ENCODE measurements at places on chromosomes 11 and 22.

DNA sequence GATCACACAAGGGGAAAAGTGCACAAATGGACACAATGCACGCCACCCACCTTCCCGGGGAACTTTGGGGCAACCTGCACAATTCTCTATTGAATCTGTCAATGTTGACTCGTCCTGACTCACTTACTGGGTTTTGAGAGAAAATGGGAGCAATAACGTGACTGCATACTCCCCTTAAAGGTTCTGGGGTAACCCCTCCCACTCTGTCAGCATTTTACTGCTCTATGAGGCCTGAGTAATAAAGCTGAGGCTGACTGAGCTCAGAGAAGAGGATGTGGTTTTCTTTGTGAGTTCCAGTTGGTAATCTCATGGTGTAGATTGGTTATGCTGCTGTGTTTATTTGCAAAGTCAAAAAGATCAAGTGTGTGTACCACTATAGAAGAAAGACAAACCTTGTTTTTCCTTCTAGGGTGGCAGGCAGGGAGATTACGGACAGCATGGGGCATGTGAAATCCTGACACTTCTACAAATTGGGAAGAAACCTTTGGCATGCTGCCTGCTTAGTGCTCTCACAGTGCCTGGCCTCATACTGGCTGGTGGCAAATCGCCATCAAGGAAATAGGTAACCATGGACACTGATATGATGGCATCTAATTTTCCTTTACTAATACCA is 16.1 kb upstream of the APOA1 start:
- DNase-seq: peak; percentile 55

- no peak for DNase-seq
Measured at GRCh38 chr11:76325185-76325584, 55.7 kb downstream of the THAP12 start.

- DNase-seq: no peak
Measured at GRCh38 chr11:128533472-128533871, 53.9 kb downstream of the ETS1 start.

DNA sequence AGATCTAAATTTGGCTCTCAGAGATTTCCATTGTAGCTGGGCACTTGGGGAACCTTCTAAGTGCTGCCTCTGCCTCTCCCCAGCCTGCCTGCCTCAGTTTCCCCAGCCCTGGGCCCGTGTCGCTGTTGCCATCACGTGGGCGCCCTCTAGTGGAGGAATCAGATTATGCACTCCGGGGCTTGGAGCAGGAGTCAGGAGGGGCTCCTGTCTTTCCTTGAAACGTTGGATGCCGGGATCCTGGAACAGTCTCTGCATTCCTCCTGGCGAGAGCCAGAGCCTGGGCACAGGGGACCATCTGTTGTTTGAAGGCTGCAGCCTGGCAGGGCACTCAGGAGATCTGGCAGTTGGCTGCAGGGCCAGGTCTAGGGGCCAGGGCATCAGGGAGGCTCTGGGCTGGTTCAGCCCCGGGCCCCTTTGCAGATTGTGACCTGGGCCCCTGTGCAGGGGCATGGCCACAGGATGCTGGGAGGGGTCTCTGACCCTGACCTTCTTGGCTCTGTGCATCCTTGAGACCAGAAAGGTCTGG is 71.6 kb downstream of the LRP5 start:
- no peak for DNase-seq

- no peak for DNase-seq
Measured at GRCh38 chr11:65377036-65377435, 5.4 kb downstream of the SLC25A45 start.

DNA sequence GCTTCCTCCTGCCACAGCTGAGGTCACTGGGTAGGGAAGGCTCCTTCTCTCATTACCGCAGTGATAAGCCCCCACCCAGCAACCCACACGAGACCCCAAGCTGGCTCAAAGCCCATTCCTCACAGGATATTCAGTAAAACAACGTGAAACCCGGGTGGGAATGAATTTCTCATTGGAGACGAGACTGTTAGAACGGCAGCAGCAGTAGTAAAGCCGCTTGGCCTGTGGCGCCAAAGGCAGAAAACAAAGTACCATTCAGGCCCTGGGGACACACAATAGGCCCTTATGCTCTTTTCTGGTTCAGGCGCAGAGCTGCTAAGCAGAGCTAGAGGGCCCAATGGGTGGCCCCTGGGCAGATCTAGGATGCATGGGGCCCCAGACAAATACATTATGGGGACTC is 45.3 kb downstream of the PC start:
- no peak for DNase-seq

GRCh38 chr11:41457216-41458014 is 2.0 kb downstream of the LRRC4C start:
- DNase-seq: no peak

- no peak for DNase-seq
Measured at GRCh38 chr11:17388609-17389210, at the start of gene KCNJ11. Gene KCNJ11, minus strand, starts transcription at chr11:17388659. Its CDS starts 568 bp downstream, at chr11:17388091.

- DNase-seq: no peak
Measured at GRCh38 chr11:107118025-107118720, 99.9 kb upstream of the GUCY1A2 start.

DNA sequence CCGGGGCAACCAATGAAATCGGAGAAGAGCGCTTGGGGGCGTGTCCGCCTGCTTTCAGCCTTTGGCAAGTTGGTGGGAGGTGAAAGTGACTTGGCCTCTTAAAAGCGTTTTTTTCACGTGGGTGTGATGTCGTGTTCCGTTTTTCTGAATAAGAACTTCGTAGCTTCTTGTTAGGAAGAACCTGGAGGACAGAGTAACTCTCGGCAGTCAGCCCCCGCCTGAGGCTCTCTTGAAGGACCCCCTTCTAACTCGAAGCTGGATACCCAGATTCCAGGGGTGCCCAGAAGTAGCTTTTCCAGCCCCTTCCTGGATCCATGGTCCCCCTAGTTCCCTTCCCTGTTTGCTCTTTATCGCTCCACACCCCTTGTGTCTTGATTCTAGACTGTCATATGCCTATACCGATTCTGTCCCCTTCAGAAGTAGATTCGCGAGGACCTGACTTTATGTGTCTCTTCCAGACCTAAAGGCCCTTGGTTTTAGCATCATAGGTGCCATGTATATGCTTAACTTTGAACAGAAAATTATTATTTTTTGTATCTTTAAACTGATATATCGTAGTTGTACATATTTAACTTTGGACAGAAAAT is 915 bp upstream of the OSBP start:
- no peak for DNase-seq

DNA sequence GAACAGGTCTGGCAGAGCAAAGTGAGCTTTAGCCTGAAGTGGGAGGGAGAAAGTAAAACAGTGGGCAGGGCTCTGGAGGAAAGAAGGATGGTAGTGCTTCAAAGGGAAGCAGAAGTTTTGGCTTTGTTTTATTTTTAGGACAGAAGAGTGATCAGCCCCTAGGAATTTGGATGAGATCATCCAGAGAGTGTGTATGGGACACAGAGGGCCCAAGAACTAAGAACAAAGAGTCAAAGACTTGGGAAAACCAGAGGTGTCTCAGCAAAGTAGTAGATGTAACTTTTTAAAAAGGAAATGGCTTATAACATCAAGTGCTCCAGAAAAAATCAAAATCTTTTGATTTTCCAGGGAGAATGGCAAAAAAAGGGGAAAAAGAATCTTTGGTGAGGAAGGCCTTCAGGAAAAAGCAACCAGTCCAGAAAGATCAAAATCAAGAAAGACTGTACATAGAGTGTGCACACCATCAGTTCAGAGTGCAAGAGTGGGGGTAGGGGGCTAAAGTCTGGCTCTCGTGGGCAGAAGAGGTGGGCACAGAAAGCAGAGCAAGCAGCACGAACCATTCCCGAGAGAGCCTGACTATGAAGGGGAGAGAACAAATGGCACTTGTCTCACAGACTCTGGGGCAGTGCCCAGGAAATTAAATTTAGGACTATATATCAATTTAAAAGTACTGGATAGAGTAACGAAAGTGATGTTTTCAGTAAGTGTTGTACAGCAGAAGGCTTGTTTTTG is 30.0 kb downstream of the MAPK1 start:
- peak; percentile 57 for DNase-seq

DNA sequence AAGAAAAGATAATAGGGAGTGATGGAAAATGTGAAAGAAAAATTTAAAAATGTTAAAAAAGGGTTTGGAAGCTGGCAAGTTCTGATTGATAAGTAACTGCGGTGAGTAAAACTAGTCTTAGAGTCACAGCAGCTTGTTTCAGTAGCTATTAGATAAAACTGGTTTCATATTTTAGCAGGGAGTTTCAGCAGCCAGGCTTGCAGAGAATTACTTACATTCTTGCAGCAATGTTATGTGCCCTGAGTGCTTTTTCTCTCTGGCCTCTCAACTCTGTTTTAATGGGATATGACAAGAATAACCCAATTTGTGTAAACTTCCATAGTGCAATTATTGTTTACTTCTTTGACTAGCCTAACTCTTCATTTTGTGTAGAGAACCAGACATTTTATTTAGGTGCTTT is 33.6 kb downstream of the PPME1 start:
- DNase-seq: no peak

- DNase-seq: peak; percentile 57
Measured at GRCh38 chr11:116990061-116990473, 108.2 kb downstream of the SIK3 start.

Data from fibroblast of skin of left biceps (primary cell).